Pulmonary artery endothelial cell (primary cell): ENCODE measurements at places on chromosomes 3 and 15. TPM values are rescaled to one million over a fixed set of nuclear protein-coding genes. Genes with fewer than 3 reads are reported as not detected.

GPR62 gene
- 0.07 TPM in 2 replicates for total RNA-seq

NOX5 gene
- under 0.01 TPM in 1 of 2 replicates, not detected in the other for total RNA-seq

CCDC191 gene
- 1.3 TPM in 2 replicates for total RNA-seq

GOLGA8K gene
- total RNA-seq = 0.46 and 0.74 TPM in 2 replicates

ACTRT3 gene
- 4.0 and 5.1 TPM in 2 replicates for total RNA-seq

CHRNB4 gene
- total RNA-seq = not detected in 2 replicates

GOLGA8T gene
- 0.07 and 0.20 TPM in 2 replicates for total RNA-seq

NEK10 gene
- 4.7 and 5.6 TPM in 2 replicates for total RNA-seq

FHIT gene
- 1.1 and 1.3 TPM in 2 replicates for total RNA-seq

ITGA11 gene
- 0.20 and 0.39 TPM in 2 replicates for total RNA-seq

DNA sequence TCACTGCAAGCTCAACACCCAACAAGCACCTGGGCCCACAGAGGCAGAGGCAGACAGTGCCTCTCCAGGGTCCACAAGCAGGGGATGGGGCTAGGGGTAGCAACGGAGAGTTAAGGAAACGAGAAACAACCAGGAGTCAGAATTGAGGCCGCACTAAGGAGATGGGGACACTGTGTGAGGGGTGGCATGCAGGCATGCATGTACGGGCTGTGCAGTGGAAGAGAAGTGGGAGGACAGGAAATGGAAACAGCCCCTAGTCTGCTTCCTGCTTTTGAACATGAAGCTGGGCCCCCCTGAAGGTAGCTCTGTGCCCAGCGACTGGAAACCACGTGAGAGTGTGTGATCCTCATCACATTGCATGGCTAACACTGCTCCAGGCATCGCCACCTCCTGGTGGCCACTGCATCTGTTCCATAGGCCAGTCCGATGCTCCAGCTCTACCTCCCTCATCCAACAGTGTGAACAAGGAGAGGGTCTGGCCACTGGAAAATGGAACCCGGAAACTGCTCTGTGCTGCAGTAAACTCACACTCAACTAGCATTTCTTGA, 44.0 kb downstream of the XXYLT1 start:
- DNase-seq = no peak

DNA sequence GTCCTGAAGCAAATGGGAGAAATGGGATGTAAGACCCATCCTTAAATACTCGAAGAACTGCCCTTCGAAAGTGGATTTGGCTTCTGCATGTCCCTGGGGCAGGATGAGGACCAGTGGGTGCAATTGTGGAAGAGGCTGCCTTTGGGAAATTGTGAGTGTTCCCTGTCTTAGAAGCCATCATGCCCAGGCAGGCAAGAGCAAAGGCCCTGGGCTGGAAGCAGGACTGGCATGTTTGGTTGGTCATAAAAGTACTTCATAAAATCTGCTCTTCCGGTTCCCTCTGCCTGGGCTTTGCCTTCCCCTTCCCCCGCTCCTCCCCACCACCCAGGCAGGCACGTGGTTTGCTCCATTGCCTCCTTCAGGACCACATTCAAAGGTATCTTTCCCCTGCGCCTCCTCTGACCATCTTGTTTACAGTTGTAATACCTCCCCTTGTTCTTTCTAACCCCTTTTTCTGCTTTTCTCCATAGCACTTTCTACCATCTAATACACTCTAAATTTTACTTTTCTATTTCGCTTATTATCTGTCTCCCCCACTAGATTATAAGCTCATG, 8.3 kb downstream of the MINAR1 start:
- no peak for DNase-seq

DNA sequence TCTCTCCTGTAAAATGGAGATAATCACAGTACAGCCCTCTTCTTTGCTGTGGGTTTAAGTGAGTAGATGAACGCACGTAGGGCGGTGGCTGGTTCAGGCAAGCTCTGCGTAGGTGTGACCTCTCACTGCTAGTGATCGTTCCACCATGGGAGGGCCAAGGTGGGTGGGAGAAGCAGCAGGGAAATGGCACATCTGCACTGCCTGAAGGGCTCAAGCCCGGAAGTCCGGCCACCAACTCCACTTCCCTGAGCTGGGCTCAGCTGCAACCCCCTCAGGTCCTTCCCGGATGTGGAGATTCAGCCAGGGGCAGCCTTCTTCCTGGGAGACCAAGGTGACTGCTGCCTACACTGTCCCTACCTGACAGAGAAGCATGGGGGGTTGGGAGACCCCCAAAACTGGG, 102.9 kb downstream of the ADCY5 start:
- no peak for DNase-seq

- DNase-seq = no peak
Measured at GRCh38 chr3:136141291-136141785, 54.8 kb downstream of the MSL2 start.

GRCh38 chr15:76215634-76216033, 95.6 kb downstream of the ETFA start:
- no peak for DNase-seq

DNA sequence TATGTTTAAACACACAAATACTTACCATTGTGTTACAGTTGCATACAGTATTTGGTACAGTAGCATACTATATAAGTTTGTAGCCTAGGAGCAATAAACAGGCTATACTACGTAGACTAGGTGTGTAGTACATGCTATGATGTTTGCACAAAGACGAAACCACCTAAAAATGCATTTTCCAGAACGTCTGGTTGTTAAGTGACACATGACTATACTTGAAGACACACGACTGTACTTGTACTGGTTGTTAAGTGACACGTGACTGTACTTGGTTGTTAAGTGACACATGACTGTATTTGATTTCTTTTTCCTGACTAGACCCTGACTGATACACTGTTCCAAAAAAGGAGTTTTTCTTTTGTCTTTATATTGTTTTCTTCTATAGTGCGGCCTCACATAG, 34.1 kb downstream of the RAB8B start:
- no peak for DNase-seq

DNA sequence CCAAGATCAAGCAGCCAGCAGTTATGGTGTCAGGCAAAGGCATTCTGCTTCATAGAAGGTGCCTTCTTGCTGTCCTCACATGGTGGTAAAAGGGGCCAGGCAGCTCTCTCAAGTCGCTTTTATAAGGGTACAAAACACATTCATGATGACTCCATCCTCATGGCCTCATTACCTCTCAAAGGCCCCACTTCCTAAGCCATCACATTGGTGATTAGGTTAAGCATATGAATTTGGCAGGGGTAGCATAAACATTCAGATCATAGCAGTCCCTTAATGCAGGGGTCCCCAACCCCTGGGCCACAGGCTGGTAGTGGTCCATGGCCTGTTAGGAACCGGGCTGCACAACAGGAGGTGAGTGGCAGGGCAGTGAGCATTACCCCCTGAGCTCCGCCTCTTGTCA, 42.8 kb downstream of the PRR23E start:
- DNase-seq = no peak

GRCh38 chr3:97687734-97688133, 76.8 kb upstream of the ARL6 start:
- no peak for DNase-seq

GRCh38 chr15:48696627-48697312, 51.3 kb upstream of the FBN1 start:
- no peak for DNase-seq

- DNase-seq = no peak
Measured at GRCh38 chr3:72150634-72151412, 365.9 kb upstream of the PROK2 start.

GRCh38 chr3:29696311-29696710, 415.4 kb downstream of the RBMS3 start:
- DNase-seq = no peak

- no peak for DNase-seq
Measured at GRCh38 chr3:46849686-46850467, 13.4 kb downstream of the MYL3 start.

GRCh38 chr15:72369964-72370363, 5.8 kb downstream of the HEXA start:
- no peak for DNase-seq

DNA sequence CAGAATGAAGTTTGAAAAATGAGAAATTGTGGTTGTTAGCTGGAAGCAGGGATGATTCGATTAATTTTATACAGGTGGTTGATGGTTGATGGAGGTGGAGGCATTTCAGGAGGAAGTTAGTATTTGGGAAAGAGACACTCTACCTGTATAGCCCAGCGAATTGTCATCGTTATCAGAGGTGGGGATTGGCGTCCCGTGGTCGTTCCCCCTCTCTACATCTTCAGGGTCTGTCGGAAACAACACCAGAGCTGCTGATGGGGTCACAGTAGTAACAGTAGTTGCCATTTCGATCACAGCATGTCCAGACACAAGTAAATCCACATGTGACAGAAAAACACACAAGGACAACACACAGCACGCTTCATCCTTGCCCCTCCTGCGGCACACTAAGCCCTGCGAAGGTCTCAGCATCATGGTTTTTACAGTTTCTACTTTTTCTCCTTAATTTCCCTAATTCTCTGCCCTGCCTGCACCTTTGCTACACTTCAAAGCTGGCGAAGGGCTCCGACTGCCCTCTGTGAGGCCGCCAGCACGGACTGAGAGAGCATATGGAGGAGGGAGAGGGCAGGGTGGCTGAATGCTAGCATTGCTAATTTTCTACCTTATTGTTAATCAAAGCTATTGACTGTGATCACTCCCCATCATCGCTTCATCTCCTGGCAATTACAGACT, 642.3 kb downstream of the ROBO1 start:
- DNase-seq = no peak

DNA sequence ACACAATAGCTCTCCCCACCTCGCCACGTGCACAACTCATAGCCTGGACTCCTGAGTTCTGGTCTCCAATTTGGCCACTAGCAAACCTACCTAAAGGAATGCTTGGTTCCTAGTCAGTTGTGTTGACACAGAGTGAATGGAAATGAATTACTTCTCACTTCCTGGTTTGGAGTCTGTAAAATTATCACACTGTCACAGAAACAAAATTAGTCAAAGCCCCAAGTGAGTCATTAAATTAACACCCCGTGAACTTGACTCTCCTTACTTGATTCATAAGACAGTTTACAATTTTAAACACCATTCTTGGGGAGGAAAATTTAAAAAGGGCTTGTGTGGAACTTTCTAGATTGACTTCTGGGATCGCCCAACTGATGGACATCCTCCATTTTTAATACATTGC, 276.2 kb upstream of the CTNNB1 start:
- DNase-seq = no peak

GRCh38 chr3:21357241-21357640, 393.8 kb downstream of the ZNF385D start:
- DNase-seq = no peak

- no peak for DNase-seq
Measured at GRCh38 chr3:16514021-16514700, 662 bp upstream of the RFTN1 start.

GRCh38 chr3:79558943-79559342, 208.9 kb downstream of the ROBO1 start:
- DNase-seq = no peak

DNA sequence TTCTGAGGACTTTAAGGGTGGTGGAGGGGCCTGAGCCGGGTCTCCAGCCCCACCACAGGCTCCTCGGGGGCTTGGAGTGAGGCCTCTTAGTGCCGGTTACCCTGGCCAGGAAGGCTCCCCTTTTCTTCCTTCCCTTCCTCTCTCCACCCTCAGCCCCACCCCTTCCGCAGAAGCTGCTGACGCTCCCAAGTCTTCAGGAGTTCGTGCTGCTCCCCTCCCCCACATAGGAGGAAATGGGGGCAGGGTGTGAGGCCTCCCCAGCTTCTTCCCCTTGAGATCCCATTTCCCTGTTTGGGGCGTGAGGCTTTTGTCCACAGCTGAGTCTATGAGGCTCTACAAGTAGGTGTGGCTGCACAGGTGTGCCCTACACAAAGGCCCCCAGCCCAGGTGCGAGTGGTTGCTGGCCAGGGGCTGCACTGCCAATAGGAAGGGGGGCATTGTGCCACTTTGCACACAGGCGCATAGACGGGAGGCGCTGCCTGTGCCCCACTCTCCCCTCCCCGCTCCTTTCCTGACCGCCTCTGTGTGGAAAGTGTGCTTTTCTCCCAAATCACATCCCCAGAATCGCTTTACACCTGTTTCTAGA, 915 bp upstream of the CALML4 start:
- DNase-seq = no peak

GRCh38 chr3:14175383-14176037, 2.9 kb downstream of the XPC start:
- DNase-seq = no peak

- DNase-seq = no peak
Measured at GRCh38 chr15:33894193-33894592, 74.1 kb upstream of the CHRM5 start.

DNA sequence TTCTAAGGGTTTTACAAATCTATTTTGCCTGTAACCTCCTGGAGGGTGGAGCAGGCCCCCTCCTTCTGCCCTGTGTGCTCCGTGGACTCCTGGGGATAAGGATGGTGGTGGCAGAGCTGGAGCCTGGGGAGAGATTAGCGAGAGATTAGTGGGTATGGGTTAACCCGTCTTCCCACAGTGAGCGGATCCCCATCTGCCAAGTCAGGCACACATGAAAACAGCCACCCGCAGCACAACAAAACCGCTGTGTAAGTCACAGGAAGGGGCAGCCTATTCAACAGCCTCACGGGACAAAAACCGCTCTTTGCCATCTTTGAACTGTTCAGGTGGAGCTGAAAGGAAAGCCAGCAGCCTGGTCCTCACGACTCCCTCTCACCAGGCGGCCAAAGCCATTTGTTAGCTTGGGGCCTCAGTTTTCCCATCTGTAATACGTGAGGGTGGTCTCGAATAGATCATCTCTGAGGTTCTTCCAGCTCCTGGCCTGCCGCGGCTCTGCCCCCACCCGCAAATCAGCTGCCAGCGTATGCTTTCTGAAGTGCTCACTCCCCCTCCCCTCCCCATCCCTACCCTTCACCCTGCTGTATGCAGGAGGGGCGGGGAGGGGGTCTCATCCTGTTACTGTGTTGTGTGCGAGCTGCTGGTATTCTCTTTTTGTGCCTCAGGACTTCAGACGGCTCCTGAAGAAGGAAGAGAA, 43.6 kb downstream of the PDIA5 start:
- DNase-seq = no peak
